ENCODE measurements at places on chromosomes 7 and 10.

- no peak for DNase-seq
Observed at GRCh38 chr10:106011250-106011649, 1153.3 kb downstream of the SORCS1 start.

DNA sequence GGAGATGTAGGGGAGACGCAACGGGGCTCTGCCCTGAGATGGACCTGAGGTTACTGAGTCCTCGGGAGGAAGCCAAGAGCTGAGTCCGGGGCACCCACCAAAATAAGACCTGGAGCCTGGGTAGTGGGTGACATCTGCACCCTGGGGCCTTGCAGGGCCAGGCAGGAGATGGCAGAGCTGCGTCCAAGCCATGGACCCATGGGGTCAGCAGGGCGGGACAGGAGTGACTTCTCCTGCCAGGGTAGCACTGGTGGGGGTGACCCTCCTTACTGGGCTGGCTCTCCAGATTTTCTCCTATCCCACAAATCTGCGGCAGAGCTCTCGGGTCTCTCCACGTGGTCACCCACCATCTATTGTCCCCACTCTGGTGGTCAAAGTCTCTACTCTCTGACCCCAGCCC, 2.1 kb downstream of the GHRHR start:
- no peak for DNase-seq

DNA sequence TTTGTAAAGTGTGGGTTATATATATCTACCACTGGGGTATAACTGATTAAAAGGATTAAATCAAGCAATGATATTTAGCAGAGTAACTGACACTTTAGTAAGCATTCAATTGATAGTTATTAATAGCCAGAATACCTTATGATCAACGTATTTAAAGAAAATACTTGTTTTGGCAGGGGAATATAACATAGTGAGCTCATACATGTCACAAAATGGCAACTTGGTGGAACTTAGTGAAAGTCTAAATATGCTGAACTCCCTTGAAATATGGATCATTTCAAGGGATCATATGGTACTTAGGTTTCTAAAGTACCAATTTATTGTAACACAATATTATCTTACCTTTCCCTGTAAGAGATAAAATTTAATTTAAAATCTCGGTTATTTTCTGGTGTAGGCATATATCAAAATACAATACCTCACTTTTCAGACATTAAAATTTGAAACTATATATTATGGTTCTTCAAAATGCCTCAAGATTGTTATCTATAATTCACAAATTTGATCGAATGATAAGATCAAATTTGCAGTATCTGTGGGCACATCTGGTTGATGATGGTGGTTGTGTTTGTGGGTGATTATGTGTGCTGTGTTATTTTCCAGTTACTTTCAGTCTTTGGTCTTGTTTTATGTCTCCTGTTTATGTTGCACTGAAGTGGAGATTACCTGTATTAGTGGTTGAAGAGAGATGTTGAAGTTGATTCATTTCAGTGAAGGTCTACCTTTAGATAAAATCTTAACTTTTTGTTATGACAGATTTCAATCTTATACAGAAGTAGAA, 5.2 kb downstream of the ARL4A start:
- DNase-seq = no peak

- no peak for DNase-seq
Observed at GRCh38 chr7:28531291-28531690, 119.0 kb downstream of the CREB5 start.

DNA sequence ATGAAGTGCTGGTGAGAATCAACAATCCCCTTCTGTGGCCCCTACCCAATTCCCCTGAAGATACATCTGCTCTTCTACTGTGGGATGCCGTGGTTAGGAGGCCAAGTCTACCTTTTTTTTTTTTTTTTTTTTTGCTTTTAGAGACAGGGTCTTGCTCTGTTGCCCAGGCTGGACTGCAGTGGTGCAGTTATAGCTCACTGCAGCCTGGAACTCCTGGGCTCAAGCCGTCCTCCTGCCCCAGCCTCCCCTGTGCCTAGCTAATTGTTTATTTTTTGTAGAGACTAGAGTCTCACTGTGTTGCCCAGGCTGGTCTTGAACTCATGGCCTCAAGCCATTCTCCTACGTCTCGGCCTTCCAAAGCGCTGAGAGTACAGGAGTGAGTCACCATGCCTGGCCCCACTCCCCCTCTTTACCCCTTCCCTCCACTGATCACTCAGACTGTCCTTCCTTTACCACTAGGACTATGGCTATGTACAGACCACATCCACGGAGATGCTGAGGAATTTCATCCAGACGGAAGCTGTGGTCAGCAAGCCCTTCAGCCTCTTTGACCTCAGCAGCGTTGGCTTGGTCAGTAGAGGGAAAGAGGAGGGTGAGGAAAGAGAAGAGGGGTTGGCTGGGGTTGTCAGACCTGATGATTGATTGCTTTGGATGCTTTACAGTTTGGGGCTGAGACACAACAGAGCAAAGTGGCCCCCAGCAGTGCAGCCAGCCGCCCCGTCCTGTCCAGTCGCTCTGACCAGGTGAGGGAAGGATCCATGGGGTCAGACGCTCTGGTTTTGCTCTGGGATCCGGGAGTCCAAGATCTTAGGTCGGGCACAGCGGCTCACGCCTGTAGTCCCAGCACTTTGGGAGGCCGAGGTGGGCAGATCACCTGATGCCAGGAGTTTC, 1.8 kb downstream of the AP4M1 start:
- no peak for DNase-seq

DNA sequence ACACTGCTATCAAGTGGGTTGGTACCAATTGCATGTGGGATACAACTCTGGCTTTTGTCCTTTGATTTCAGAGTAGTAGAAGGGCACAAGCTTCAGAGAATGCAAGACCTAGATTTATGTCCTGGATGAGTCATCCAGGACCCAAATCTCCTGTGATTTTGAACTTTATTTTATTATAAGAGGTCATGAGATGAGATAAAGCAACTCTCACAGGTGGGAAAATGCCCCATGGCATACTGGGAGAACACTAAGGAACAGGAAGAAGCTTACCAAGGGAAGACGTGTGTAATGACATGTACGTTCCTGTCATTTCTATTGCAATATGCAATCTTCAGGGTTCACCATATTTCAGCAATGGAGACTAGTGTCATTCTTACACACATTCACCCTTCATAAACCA, 966 bp downstream of the MALRD1 start:
- DNase-seq = no peak

GRCh38 chr7:40726559-40726958, 591.8 kb downstream of the SUGCT start:
- DNase-seq = no peak

DNA sequence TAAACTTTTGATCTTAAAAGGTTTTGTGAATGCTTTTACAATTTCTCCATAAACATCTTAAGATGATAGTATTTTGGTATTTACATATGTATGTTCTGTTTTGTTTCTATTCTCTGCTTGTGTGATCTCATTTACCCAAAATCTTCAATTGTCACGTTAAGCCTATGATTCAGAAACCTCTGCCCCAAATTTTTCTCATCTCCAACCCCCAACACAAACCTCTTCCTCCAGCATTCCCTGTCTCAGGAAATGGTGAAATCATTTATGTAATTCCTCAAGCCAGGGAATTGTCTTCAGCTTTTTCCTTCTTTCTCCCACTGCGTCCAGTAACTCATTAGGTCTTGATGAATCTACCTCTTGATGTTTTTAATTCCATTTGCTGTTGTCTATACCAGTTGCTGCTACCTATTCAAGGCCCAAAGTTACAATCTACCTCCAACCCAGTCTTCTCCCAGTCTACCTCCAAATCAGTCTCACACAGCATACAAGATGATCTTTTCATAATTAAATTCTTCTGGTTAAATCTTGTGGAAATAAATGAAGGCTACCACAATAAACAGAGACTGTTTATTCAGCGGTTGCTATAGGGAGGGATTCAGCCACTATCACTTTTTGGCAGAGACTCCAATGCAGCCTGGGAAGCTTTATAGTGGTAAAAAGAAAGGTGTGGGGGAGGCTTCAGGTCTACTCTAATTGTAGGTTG, 5.8 kb downstream of the CFAP69 start:
- DNase-seq = no peak

- DNase-seq = no peak
Observed at GRCh38 chr10:88439932-88440331, 143.2 kb downstream of the RNLS start.

- DNase-seq = no peak
Observed at GRCh38 chr10:11355592-11355991, 255.9 kb downstream of the USP6NL start.

GRCh38 chr10:125634606-125635005, 48.4 kb downstream of the TEX36 start:
- DNase-seq = no peak

DNA sequence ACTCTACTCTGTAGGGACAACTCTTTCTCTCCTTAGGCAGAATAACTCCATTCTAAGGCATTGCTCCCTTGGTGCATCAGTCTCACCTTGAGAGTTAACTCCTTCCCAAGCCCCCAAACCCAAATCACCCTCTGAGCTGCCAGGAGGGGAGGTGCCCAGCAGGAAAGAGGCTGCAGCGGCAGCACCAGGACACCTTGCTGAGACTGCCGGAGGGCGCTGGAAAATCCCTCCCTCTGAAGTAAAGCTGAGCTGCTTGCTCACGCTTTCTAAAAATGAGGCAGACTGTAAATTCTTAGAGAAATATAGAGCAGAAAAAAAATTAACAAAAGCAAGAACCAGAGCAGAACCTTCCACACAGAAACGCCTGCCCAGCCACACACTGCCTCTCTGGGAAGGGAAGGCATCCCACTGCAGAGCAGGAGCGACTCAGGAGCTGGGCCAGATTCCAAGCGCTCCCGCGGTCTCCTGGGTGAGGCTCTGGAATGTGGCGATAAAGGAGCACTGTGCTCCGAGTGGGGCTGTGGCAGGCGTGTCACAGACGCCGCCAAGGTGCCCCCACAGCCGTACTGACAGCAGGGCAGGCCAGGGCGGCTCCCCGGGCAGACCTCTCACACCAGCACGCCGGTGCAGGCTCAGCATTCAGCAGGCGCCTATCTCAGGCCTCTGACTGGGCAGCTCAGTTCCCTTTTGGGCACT, 202.1 kb downstream of the TNS3 start:
- DNase-seq = no peak

DNA sequence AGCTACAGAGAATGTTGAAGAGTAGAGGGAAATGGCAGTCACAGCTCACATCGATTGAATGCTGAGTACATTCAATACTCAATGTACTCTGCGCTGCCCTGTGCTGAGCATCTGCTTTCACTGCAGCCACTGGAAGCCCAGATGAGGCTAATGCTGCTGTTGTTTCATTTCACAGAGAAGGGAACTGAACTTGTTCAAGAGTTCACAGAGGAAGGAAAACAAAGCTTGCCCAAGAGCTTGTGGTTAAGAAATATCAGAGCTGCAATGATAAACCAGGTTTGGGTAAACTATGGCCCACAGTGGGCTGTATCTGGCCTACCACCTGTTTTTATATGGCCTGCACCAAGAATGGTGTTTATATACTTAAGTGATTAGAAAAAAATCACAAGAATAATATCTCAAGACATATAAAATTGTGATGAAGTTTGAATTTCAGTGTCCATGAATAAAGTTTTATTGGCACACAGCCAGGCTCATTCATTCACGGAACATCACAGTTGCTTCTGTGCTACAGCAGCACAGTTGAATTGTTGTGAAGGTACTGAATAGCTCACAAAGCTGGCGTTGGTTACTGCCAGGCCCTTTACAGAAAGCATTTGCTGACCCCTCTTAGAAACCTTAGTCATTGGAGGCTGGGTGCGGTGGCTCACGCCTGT, 64.1 kb downstream of the CFAP58 start:
- DNase-seq = no peak

GRCh38 chr7:123601530-123601929, at the start of gene ASB15:
Gene ASB15 (plus strand): TSS chr7:123601821. CDS start chr7:123614503, 12,682 bp downstream.
- DNase-seq = no peak

- no peak for DNase-seq
Observed at GRCh38 chr10:60200012-60200681, 189.5 kb downstream of the ANK3 start.

- no peak for DNase-seq
Observed at GRCh38 chr10:124707551-124707950, 36.6 kb downstream of the FAM53B start.

DNA sequence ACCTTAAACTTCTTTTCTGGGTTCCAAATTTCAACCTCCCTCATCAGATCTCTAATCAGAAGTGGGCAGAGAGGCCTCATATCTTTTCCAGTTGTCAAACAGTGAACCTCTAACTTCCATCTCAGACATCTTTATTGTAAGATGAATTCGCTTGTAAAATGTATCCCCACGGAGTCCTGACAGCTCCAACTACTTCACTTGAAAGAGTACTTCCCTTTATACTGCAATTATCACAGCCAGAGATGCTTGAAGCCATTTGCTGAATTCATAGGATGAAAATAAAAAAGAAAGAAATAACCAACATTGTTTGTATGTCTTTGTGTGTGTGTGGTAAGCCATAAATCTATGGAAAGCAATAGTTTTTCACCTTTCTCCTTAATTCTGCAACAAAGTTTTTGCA, 175.2 kb downstream of the GRM3 start:
- DNase-seq = no peak

GRCh38 chr7:138097064-138097741, 20.9 kb downstream of the AKR1D1 start:
- peak; percentile 1 for DNase-seq

GRCh38 chr7:16421333-16422102, at the start of gene CRPPA:
Gene CRPPA (minus strand): TSS chr7:16421538. CDS start chr7:16421322, 216 bp downstream.
- DNase-seq = peak; percentile 28

- DNase-seq = no peak
Observed at GRCh38 chr10:88918191-88918905, 34.2 kb downstream of the ACTA2 start.

DNA sequence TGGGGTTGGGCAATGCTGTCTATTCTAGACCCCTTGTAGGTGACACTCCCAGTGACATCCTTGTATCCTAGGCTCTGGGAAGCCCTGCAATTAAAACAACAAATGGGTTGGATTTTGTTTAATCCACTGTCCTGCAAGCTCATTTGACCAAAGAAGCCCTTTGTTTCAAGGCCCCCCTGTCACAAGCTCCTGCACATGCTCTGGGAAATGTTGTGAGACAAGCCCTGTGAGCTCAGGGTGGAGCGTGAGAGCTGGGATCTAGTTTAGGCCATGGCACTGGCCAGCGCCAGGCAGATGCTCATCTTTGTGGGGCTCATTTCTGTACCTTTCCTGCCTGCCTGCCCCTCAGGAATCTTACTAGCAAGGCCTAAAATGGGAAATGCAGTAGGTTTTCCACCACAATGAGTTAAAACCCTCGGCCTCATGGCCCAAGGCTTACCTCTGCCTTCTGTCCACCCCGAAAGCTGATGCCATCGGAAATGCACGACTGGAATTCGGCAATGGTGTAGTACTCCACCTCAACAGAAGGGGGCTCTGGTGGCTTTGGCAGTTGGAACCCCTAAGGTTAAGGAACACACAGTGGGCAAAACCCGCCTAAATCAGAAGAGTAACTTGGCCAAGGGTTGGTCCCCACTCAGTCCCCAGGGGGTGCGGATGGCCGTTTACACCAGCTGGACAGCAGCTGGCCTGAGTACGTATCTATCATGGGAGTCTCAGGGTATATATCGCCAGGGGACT, 112.0 kb downstream of the NEURL1 start:
- DNase-seq = peak; percentile 14
